GM13977 (cell line): ENCODE measurements at places on chromosomes 12 and 14.
A peak's percentile ranks its signal among the peaks of the same experiment; 100 is the strongest.

DNA sequence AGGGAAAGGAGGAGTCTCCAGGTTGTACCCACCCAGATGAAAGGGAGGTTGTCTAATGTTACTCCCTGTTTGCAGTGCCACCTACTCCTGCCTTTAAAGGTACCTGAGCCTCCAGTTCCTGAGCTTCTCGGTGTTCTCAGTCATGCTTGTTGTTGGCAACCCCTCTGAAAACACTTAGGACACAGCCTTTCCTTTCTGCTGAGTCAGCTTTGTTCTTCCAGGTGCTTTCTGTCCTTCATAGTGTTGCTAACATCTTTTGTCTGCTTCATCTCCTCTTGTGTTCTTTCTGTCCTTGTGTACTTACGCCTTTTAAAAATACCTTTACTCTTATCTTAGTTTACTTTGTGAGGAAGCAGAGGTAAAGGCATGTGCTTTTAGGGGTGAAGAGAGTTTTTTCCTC, 97.0 kb upstream of the NEDD1 start:
- DNase-seq: no peak

DNA sequence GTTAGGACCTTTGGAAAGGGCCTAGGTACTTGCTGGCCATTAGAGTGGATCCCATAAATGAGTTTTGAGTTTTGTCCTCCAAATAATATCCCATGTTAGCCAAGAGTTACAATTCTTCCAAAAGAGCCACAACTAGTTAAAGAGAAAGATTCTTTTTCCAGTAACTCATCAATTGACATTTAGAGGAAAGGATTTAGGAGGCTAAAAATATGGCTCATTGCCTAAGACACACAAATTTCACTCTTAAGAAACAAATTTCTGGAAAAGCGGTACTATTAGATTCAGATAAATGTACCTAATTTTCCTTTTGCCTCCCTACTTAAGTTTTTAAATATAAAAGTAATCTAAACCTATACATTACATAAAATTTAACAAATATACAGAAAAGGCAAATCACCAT, 21.3 kb downstream of the DACT1 start:
- DNase-seq: no peak

DNA sequence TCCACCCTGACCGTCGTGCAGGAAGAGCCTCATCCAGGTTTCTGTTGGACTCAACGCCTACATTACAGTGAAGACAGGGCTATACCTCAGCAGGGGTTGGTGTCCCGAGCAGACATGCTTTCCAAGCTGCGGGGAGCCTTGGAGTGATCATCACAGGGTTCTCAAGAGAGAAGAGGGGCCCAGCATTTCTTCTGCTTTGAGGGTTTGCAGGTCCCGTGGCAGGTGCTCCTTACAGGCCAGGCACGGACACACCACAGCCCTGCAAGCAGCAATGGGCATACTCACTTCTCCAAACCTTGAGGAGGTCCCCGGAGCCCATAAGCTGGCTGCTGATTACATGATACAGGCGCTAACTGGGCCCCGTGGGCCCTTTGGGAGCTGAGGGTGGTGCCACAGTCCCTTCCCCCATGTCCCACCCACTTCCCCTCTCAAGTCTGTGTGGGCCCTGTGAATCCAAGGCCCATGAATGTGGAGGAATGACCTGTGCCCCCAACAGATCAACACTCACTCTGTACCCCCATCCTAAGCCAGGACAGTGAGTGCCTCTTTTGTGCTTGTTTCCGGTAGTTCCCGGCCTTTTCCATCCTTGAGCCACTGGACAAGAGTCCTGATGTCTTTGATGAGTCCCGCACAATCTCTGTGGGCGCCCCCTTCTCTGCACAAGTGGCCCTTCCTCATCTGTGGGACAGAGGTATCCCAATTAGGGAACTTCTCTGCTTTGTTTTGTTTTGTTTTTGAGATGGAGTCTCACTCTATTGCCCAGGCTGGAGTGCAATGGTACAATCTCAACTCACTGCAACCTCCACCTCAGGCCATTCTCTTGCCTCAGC, 1.1 kb downstream of the AQP2 start:
- no peak for DNase-seq

DNA sequence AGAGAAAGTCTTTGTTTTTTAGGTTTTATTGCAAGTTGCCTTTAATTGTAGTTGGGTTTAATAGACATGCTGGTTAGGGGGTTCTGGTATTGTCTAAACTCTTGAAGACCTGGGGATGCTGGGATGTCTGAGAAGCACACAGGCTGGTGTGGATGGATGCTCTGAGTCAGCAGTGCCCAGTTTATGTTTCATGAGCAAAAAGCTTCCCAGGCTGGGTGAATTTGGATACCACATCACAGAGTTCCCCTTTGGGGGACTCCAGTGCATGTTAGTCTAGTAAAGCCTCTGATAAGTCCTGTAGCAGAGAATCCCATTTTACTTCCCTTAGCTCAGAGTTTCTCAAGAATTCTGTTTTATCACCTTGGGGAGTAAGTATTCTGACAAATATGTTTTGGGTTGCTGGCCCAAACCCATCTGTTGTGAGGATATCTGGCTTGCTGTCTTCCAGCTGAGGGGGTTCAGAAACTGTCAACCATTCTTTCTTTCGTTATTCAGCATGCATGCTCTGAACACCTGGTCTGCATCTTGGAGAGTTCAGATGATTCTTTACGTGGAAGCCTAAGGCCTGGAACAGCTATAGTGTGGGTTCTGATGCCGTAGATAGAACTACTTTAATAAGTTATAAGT, 509.1 kb downstream of the VRK1 start:
- DNase-seq: no peak

- no peak for DNase-seq
Observed at GRCh38 chr12:18752280-18752920, 14.5 kb downstream of the CAPZA3 start.

GRCh38 chr14:21431126-21431525, 24.8 kb downstream of the CHD8 start:
- DNase-seq: no peak

DNA sequence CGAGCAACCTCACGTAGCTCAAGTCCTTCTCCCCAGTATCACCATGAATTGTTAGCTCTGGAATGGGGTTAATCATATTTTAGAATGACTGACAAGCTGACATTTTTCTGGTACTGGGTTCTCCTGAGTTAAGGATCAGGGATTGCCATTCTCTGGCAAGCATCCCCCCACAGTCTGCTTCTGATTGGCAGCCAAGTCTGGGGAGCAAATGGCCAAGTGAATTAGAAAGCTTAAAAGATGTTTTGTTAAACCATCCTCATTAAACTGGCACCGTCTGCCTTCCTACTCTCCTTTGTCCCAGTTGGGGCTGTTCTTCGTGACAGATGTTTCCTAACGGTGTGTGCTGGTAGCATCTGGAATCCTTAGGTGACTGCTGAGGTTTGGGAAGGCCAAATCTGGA, 17.2 kb upstream of the CISTR start:
- DNase-seq: no peak

DNA sequence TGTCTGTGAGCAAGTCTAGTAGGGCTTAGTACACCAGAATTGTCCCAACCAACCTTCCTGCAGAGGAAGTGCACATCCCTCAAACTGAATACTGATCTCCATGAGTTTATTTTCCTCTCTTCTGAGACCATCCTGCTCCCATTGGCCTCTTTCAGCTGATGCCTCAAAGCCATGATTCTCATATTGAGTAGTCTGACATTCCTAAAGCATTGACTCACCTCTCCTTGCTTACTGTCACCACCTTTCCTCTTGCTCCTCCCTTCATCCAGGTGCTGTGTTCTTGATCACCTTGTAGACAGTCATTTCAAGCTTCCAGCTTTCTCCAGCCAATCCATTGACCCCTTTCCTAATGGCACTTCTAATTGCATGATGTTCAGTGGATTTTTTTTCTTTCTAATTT, 583.7 kb upstream of the USP15 start:
- DNase-seq: no peak

DNA sequence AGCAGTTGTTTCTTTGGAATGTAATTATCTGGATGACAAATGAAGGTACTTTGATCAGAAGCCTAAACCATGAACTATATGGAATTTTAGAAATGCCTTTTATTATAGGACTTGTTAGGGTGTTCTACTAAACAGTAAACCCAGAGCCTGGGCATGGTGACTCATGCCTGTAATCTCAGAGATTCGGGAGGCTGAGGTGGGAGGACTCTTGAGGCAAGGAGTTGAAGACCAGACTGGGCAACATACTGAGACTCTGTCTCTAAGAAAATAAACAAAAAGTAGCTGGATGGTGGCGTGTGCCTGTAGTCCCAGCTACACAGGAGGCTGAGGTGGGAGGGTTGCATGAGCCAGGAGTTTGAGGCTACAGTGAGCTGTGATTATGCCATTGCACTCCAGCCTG, 23.9 kb downstream of the PALS1 start:
- no peak for DNase-seq

- DNase-seq: no peak
Observed at GRCh38 chr12:31362115-31362758, 36.3 kb upstream of the SINHCAF start.

GRCh38 chr14:73996731-73997107, 22.4 kb downstream of the ENTPD5 start:
- no peak for DNase-seq

- peak; percentile 4 for DNase-seq
Observed at GRCh38 chr14:33369972-33370371, 431.3 kb downstream of the NPAS3 start.
